Urothelium cell line (cell line): ENCODE measurements at places on chromosomes 3 and 15.

GRCh38 chr3:56800832-56801661 is 702 bp downstream of the ARHGEF3 start:
- DNase-seq, result no peak

DNA sequence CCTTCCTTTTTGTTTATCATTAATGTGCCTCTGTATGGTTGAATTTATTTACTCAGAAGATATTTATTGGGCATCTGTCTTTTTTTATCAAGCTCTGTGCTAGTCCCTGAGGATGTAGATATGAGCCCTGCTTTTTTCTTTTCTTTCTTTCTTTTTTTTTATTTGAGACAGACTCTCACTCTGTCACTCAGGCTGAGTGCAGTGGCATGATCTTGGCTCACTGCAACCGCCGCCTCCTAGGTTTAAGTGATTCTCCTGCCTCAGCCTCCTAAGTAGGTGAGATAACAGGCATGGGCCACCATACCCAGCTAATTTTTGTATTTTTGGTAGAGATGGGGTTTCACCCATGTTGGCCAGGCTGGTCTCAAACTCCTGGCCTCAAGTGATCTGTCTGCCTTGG is 58.5 kb downstream of the MBNL1 start:
- DNase-seq, result no peak

DNA sequence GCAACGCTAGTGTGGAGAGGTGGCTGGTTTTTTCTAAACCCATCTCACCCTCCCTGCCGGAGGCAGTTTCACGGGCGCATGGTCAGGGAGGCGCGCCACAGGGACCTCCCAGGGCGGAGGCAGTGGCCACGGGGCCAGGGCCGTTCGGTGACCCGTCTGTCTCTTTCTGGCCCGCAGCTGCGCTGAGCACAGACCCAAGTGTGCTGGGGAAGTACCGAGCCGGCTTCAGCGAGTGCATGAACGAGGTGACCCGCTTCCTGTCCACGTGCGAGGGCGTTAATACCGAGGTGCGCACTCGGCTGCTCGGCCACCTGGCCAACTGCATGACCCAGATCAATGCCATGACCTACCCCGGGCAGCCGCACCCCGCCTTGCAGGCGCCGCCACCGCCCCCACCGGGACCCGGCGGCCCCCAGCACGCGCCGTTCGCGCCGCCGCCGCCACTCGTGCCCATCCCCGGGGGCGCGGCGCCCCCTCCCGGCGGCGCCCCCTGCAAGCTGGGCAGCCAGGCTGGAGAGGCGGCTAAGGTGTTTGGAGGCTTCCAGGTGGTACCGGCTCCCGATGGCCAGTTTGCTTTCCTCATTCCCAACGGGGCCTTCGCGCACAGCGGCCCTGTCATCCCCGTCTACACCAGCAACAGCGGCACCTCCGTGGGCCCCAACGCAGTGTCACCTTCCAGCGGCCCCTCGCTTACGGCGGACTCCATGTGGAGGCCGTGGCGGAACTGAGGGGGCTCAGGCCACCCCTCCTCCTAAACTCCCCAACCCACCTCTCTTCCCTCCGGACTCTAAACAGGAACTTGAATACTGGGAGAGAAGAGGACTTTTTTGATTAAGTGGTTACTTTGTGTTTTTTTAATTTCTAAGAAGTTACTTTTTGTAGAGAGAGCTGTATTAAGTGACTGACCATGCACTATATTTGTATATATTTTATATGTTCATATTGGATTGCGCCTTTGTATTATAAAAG is 1.8 kb downstream of the HES1 start:
- DNase-seq, result peak; percentile 49

DNA sequence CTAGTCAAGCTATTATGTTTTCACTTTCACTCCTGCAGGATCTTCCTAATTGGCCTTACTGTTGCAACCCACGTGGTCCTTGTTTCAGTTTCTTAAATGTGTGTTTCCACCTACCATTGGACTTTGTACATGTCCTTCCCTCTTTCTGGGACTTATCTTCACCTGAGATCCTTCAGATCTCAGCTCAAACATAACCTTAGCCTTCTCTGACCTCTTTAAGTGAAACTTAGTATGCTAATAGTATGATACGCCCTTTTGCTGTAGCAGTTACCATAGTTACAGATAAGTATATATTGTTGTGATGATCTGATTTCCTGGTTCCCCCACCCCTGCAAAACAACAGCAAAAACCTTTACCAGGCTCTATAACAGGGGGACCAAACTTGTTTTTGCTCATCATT is 35.2 kb downstream of the U2SURP start:
- no peak for DNase-seq

- no peak for DNase-seq
Measured at GRCh38 chr3:100868096-100868495, 125.1 kb downstream of the ABI3BP start.

DNA sequence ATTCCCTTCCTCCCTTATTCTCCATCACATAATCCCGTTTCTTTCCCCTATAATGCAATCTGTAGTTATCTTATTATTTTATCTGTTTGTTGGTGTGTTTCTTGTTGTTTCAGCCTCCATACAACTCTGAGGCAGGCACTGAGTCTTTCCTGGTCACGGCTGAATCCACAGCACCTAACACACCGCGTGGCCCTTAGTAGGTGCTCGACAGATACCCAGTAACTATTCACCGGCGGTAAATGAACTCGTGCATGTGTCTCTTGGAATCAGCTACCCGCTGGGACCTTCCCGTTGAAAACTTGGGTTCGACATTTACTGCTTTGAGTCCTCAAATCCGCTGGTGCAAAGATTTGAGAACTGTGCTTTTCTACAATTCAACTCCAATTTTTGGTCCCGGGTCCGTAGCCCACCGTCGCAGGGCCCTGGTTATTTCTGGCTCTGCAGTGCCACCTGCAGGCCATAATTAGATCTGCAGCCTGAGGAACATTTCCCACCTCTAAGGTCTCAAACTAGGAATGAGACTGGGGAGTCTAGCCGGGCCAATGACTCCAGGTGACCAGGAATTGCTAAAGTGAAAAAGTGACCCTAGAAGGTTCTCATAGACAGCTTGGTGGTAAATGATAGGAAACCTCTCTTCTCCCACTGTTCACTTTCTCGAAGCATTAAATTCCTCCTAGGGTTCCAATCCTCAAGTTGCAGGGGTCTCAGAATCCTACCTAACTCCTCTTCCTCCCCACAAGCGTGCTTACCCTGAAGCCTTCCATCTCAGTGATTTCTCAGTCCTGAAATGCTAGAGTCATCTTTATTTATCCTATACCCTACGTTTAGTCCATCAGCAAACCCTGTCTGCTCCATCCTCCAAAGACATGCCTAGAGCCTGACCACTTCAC is 40.0 kb upstream of the TRH start:
- DNase-seq, result peak; percentile 55

DNA sequence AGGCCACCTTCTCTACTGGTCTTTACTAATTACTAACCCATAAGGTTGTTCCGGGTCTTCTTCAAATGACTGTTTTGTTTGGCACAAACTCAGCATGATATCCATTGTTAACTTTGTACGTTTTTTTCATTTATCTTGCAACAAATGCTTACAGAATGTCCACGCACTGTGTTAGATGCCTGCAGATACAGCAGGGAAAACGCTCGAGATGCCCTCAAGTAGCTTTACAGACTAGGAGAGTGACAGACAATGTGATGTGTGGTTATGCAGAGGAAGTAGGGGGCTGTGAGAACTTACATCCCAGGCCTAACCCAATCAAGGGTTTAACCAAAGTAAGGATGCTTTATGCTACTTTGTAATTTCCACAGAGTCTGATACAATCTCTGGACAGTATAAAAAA is 949 bp upstream of the RFC4 start:
- no peak for DNase-seq

DNA sequence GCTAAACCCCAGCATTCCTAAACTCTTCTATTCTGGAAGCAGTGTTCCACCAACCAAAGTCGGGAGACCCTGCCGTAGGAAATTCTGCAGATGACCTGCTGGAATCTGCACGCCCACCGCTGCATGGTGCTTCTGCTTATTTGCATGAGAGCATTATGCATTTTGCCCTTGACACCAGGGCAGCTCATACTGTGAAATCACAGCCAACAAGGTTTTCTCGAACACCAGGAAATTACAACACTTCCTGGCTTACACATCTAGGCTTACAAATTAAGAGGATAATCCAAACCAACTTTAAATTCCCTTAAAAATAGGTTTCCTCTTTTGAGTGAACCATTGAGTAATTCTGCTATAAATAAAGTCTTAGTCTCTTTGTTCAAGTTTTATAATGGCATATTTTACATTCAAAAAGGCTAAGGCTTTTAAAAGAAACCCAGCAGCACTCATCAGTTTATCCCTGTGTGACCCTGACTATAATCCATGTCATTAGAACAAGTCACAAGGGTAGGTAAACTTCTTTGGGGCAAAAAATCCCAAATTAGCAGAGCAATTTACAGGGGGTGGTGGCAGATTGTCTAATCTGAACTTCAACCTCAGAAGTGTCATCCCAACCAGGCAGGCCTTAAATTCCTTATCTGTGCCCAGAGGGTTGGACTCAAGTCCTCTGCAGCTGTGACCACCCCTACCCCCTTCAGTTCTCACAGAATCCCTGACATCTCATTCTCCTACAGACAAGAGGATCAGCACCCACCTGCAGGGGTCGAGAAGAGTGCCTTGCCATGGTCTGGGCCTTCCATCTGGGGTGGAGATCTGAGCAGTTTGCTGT is 33.5 kb upstream of the RBP1 start:
- no peak for DNase-seq

DNA sequence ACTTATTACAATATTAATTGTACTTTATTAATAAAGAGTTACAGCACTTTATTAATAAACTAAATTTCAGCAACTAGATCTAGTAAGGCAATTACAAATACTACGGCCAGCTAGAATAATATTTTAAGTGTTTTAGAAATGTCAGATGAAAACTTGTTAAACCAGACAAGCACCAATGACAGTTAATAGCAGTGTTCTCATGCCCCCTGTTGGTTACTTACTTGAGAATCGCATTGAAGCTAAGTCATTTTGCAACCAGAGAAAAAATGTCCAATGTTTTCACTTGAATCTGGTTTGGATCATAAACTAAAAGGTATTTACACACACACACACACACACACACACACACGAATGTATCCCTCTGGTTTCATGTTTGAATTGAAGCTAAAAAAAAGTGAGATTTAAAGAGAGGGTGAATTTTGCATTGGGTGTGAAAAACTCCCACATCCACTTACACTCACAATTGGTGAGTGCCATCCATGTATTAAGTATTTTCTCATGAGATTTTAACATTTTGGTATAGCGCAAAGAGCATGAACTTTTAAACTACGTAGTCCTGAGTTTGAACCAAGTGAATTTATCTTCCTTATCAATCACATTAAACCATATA is 347.7 kb downstream of the ZBBX start:
- DNase-seq, result peak; percentile 9

DNA sequence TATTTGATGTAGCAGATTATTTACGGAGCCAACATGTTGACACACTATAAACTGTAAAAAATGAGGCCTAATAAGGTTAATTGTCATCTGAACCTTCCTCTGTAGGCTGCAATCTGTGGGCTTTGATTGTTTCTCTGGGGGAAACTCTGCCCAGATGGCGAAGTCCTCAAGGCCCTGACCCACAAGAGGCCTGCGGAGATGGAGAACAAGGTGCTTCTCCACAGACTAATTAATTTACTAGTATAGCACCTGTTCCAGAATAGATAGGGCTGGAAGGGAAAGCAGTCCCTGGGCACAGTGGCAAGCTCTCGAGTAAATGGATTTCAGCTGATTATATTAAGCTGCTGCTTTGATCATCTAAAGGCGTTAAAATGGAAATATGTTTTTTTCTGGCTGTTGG is 338.8 kb upstream of the DNAJC19 start:
- DNase-seq, result no peak

- DNase-seq, result no peak
Measured at GRCh38 chr3:34207002-34207401, 408.6 kb downstream of the PDCD6IP start.

DNA sequence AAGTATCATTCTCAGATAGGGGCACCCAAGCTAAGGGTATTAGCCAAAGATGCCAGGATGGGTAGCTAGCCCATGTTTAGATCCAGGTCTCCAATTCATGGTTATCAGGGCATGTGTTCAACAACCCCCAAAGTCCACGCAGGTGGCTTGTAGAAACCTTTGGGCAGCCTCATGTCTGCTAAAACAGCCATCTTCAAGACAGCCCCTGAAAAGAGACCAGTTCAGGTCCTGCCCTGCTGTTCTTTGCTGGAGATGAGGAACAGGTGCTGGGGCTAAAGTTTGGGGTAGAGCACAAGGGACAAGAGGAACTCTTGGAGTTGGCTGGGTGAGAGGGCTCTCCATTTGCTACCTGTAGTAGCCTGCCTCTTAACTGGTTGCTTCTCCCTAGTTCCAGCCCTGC is 4.6 kb downstream of the PPM1M start:
- DNase-seq, result no peak

DNA sequence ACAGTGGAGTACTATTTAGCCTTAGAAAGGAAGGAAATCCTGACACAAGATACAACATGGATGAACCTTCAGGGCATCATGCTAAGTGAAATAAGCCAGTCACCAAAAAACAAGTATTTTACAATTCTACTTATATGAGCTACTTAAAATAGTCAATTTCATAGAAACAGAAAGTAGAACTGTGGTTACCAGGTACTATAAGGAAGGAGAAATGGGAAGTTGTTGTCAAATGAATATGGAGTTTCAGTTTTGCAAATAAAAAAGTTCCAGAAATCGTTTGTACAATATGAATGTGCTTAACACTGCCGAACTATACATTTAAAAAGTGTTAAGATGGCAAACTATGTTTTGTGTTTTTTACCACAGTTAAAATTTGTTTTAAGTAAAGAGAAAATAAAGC is 26.8 kb downstream of the TRANK1 start:
- DNase-seq, result no peak

DNA sequence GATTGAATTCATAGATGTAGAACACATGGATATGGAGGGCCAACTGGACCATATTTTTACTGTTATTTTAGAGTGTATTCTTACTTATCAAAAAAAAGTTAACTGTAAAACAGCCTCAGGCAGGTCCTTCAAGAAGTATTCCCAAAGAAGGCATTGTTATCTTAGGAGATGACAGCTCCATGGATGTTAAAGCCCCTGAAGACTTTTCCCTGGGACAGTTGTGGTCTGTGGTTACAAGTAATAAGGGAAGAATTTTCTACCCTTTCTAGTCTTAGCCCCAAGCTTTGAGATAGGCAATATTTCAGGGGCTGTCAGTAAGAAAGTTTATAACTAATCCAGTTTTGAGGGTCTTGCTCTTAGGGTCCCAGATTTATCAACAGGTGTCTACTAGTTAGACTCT is 62.5 kb downstream of the LRRC49 start:
- DNase-seq, result no peak

- no peak for DNase-seq
Measured at GRCh38 chr15:76802411-76802810, 102.7 kb downstream of the SCAPER start.
